ENCODE measurements at places on chromosomes 13 and 19.

GRCh38 chr13:36325912-36326311, 20.3 kb downstream of the SPART start:
- DNase-seq = no peak

DNA sequence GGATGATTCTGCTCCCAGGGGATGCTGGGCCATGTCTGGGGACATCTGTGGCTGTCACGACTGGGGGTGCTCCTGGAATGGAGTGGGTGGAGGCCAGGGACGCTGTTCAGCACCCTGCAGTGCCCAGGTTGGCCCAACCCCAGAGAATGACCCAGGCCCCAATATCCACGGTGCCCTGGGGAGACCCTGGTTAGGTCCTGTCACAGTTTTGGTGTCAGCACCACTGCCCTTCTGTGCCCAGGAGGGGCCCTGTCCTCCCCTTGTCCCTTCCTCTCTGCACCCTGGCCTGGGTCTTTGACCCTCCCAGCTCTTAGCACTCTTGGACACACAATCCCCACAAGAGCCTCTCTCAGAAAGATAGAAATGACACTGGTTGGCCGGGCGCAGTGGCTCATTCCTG, 85.3 kb downstream of the GADD45B start:
- DNase-seq = no peak

DNA sequence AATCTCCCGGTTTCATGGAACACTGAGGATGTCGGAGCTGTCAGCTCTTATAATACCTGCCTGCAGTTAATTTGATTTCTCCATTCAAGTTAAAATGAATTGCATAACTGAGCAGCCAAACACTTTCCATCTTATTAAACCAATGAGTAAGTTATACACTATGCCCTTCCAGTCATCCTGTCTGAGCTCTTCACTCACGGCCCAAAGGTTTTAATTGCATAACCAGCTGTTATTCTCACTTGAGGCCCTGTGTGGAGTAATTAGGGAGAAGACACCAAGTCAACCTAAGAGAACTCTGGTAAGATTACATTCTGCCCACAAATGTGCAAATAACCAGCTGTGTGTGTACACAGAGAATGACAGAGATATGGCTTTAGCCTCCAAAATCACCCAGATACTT, 303.5 kb downstream of the TBC1D4 start:
- DNase-seq = no peak

- no peak for DNase-seq
Measured at GRCh38 chr13:67048084-67048820, 181.9 kb downstream of the PCDH9 start.

DNA sequence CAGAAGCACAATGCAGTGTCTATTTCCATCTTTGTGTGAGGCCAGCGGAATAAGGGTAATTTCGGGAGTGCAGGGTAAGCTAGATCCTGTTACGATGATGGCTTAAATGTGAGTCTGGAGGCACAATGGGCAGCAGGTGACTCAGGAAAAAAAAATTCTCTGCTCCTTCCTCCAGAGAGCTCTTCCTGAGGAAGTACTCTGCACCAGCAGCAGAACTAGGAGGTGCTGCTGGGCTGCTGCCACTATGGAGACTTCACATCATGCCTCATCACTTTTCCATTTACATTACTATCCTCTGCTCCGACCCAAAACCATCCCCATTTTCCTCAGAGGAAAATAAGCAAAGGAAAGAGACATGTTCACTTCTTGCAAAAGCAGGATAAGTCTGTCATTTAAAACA, 282.0 kb downstream of the DNAJC15 start:
- DNase-seq = no peak

GRCh38 chr19:46732966-46733689, 12.7 kb upstream of the FKRP start:
- no peak for DNase-seq

GRCh38 chr13:36666477-36667229, 7.2 kb upstream of the SERTM1 start:
- DNase-seq = no peak

DNA sequence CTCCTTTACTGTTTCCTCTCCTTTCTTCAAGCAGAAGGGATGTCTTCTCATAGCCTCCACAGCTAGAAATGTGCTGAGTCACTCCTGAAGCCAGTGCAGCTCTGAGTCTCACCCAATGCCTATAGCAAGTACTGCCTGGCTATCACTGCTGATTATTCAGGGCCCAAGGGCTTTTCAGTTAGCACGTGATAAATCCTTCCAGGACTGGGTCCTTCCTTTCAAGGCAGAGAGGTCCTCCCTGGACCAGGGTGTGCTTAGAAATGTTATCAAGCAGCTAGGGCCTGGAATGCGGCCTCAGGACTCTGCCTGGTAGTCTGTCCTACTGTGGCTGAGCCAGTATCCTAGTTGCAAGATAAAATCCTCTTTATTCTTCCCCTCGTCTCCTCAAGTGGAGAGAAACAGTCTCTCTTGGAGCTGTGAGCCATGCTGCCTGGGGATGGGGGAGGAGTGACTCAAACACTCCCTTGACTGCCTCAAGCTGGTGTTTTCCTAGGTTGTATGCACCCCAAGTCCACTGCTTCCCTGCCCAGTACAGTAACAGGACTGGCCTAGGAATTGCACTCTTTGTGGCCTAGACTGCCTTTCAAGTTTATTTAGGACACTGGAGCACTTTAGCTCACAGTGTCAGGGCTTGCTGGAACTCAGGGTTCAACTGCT, 198.7 kb upstream of the SERP2 start:
- peak; percentile 60 for DNase-seq

DNA sequence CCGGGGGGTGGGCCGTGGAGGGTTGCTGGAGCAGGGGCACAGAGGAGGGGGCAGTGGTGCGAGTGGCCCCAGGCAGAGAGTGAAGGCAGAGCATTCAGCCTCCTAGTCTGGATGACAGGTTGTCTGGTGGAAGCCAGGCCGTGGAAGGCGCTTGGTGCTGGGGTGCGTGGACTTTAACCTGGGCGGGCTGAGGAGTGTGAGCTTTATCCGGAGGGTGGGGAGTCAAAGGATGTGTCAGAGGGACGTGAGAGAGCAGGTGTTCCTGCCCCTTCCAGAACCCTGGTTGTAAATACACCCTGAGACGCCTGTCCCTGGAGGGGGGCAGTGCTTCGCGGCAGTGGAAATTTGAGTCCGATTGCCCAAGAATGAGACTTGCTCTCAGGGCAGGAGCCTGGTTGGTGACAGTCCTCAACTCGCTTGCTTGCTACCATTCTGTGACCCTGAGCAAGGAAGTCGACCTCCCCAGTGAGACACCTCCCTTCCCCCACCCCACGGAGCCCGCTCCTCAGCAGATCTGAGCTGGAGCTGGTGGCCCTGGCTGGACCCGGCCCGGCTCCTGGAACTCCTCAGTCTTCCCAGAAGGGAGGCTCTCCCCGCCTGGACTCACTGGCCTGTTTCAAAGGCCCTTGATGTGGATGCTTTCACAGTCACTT, 2.3 kb downstream of the SPPL2B start:
- DNase-seq = no peak

GRCh38 chr13:23918208-23918607, 20.9 kb upstream of the C1QTNF9B start:
- DNase-seq = no peak

GRCh38 chr13:104648291-104648690, 1582.1 kb upstream of the SLC10A2 start:
- no peak for DNase-seq

DNA sequence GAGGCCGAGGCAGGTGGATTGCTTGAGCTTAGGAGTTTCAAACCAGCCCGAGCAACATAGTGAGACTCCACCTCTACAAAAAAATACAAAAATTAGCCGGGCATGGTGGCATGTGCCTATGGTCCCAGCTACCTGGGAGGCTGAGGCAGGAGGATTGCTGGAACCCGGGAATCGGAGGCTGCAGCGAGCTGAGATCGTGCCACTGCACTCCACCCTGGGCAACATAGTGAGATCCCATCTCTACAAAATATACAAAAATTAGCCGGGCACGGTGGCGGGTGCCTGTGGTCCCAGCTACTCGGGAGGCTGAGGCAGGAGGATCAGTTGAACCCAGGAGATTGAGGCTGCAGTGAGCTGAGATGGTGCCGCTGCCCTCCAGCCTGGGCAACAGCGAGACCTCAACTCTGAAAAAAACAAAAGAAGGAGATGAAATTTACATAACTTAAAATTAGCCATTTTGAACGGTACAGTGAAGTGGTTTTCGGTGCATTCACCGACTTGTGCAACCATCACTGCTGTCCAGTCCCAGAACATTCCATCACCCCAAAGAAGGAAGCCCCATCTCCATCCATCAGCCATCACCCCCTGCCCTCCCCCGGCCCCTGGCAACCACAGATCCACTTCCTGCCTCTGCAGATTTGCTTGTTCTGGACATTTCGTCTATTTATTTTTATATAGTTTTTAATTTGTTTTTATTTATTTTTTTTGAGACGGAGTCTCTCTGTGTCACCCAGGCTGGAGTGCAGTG, 1.6 kb upstream of the AZU1 start:
- DNase-seq = no peak

DNA sequence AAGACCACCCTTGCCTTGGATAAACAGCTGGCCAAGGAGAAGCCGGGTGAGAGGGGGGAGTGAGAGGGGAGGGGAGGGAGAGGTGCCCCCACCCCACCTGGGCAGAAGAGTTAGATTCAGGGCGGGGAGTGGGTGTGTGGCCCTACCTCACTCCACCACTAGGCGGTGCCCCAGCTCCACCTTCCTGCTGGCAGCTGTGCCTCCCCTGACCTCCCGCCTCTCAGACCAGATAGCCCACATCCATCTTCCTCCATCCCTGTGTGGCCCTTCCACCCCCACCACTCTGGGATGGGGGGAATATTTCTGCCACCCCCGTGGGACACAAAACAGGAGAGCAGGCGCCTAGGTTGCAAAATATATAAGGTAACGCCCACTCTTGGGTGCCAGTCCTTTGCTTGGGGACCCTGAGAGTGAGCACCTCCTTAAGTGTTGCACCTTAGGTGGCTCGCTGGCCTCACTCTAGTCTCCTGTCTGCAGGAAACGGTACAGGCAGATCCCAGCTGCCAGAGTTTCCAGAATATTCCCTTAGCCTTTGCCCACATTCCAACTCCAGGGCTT, 13.8 kb upstream of the EHD2 start:
- peak; percentile 42 for DNase-seq

GRCh38 chr13:46178143-46178542, 3.8 kb downstream of the LCP1 start:
- DNase-seq = no peak

GRCh38 chr13:52450793-52451116, 321 bp upstream of the VPS36 start:
- DNase-seq = no peak

DNA sequence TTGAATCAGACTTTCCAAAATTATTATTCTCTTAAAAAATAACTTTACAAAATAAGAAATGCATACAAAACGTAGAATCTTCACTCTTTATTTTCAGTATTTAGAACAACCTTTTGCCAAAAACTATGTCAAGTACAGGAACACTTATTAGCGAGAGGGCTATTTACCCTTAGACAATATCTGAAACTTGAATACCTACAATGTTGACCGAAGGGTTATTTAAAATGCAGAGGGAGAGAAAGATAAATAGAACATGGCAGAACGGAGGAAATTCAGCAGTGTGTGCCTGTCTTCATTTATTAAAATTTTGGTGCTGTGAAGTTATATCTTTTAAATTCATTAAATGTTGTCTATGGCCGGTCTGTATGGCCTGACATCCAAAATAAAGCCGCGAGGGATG, 198.8 kb downstream of the EFNB2 start:
- DNase-seq = no peak

- no peak for DNase-seq
Measured at GRCh38 chr13:44912278-44913016, 76.8 kb downstream of the NUFIP1 start.

DNA sequence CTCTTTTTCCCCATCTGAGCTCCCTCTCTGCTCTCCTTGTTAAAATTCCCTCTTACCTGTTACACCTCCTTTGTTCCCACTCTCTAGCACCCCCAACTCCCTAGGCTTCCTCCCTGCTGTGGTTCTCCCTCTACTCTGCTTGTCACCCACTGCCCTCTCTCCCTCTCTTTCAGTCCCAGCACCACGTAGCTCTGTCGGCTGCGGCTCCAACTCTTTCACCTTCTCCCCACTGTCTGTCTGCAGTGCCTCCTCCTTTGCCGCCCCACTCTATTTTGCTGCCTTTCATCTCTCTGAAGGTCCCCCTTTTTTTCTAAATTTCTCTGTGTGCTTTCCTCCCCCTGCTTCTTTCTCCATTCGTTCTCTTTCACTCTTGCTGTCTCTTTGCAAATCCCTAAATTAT, 1.1 kb downstream of the ZNF836 start:
- no peak for DNase-seq

DNA sequence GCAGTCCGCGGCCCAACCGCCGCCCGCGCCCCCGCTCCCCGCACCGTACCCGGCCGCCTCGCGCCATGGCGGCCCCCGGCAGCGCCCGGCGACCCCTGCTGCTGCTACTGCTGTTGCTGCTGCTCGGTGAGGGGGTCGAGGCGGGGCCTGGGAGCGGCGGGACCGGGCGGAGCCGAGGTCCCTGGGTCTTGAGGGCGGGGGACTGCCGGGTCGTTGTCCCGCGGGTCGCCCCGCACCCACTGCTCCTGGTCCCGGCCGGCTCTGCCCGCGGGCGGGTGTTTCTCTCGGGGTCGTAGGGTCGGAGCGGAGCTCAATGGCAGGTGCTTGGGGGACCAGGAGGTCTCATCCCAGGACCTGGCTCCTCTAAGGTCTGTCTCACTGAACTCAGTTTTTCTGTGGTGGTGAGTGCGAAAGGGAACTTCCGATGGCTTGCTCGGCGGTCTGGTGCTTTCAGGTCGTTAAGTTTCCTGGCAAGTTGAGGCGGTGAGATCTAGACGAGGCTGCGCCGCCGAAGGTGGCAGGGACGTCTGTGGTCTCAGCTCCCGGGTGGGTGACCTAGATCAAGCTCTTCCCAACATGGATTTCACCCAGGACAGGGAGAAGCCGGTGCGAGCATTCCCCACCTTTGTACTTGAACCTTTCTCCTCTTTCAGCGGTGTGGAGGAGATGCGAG, 467 bp downstream of the LAMP1 start:
- DNase-seq = no peak

- DNase-seq = no peak
Measured at GRCh38 chr19:11152318-11153062, 3.1 kb downstream of the SPC24 start.
